ENCODE measurements at places on chromosomes 16 and 17.

- DNase-seq: no peak
Observed at GRCh38 chr16:15817446-15817845, 39.4 kb downstream of the MYH11 start.

DNA sequence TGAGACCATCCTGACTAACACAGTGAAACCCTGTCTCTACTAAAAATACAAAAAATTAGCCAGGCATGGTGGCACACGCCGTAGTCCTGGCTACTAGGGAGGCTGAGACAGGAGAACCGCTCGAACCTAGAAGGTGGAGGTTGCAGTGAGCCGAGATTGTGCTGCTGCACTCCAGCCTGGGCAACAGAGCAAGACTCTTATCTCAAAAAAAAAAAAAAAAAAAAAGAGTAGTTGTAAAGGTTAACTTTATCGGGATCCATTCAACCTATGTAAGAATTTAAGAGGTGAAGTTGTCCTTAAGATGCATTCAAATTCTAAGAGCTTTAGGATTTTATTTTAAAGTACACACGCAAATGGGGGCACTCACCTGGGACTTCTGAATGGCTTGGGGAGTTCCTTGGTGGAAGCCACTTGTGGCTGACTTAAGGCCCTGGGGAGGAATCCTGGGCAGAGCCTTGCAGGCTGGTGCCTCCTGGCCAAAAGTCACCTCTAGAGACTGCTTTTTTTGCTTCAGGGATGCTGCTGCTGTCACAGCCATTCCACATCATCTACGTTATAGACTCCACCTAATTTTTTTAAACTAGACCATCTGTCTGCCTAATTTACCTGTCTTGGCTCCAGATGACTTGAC, 3.3 kb downstream of the CTCF start:
- DNase-seq: no peak

- no peak for DNase-seq
Observed at GRCh38 chr17:66354981-66355380, 52.6 kb downstream of the PRKCA start.

- DNase-seq: no peak
Observed at GRCh38 chr16:12229759-12230594, 253.4 kb downstream of the SNX29 start.

All from activated gamma-delta T cell (primary cell).